ENCODE measurements at places on chromosomes 4 and X.

GRCh38 chr4:128483816-128484215 lies 196.2 kb upstream of the PGRMC2 start:
- no peak for DNase-seq

DNA sequence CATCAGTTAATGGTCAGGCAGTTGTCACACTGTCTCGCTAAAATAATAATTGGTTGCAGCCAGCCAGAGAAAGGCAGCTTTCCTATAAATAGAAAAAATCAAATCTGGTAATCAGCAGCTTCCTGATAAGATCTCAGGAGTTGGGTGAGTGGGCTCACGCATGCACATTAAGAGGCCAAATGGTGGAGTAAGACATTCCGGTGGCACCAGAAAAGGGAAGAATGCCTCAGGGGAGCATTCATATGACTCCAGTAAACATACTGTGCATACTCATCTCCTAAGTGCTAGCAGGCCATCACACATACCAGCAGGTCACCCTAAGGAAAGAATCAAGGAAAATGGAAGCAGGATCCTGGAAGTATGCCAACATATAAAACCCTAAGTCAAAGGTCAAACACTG lies 40.1 kb downstream of the UGT2B15 start:
- DNase-seq = no peak

DNA sequence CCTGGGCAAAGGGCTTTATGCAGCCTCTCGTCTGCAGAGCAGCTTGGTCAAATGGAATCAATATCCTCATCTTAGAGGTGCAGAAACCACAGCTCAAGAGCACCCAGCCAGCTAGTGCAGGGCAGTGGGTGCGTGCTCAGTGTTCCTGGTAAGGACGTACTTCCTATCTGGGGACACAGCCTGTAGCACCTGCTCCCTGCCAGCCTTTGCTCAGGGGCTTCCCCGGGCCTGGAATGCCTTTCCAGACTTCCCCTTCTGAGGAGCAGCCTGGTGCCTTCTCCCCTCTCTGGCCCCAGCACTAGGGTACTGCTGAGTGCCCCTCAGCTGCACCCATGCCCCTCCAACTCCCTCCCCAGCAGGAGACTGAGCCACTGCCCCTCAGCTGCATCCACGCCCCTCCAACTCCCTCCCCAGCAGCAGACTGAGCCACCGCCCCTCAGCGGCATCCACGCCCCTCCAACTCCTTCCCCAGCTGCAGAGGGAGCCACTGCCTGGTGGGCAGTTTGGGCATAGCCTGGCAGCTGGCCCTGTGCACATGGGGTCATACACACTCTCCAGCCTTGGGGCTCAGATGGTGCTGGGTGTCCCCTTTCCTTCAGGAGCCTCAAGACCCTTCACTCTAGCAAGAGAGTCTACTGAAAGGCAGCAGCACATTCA lies 42.2 kb upstream of the AFAP1 start:
- DNase-seq = no peak

DNA sequence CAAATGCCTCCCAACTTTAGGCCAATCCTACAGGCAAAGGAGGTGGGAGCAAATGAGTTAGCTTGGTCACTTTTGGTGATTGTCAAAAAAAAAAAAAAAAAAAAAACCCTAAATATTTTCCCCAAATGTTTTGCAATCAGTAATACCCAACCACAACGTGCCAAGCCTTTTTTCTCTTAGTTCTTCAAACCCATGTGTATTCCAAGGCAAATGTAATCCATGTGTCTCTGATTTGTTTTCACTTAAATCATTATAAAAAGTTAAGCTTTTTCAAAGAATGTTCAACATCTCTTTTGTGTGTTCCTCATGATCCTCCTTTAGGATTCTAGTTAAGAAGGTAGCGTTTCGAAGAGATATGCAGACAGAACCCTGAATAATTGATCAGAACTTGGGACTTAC lies 328.4 kb downstream of the PAPSS1 start:
- DNase-seq = no peak

DNA sequence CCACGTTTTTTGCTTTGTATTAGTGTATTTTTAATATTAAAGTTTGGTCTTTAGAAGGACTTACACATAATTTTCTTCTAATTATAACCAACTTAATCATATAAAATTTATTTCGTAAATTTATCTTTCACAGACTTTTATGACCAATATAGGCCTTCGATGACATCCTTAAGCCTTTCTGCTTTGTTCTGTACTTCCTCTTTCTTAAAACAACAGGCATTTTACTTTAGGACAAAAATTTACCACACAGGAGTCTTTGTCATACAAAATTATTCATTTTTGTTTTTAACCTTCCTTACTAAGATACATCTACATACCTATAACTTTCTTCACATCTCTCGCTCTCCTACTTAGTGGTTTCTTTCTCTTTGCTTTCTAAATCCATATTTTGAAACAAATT lies 56.3 kb downstream of the RGS12 start:
- no peak for DNase-seq

- DNase-seq = no peak
These were observed 58.0 kb downstream of the FGF16 start for GRCh38 chrX:77505227-77505626.

DNA sequence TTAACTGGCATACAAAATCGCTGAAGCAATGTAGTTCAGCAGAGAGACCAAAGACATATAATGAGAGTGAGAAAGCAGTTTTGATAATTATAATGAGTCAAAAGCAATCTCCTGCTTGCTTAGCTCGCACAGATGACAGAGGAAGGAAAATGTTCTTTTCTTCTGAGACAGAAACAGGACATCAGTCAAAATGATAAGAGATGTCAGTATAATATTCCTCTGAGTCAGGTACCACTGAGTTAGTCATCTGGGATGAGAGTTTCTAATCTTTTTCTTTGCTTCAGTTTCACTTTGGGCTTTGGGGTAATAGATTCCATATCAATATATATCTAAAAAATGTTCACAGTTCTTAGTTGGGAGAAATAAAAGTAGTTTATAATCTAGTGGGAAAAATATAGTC lies 387.2 kb downstream of the PCDH7 start:
- DNase-seq = no peak

GRCh38 chr4:67696061-67696460 lies 4.9 kb downstream of the UBA6 start:
- DNase-seq = no peak

DNA sequence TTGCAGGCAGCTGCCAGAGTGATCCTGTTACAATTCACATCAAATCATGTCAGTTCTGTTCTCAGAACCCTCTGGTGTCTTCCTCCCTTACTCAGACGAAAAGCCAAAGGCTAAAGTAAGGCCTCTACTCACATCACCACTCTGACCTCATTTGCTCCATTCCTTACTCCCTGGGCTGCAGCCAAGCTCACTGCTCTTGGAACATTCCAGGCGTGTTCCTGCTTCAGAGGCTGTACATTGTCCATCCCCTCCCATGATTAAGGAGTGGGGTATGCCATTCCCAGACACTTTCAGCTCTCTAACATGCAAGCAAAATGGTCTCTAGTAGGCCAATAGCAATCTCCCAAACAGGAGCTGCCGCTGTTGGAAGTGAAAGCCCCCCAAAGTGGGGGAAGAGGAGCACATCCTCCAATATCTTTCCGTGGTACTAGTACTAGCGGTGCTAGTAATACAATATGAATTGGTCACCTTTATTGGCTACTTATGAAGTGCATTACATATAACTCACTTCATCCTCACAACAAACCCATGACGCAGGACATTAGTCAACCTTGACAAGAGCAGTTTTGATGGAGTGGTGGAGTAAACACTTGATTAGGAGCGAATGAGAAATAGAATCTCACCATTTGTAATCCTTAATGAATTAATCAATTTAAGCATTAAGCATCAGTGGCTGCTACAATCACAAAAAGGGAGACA lies 15.0 kb downstream of the GAB3 start:
- DNase-seq = no peak

- no peak for DNase-seq
These were observed 550.0 kb downstream of the EPHA5 start for GRCh38 chr4:65120287-65120686.

DNA sequence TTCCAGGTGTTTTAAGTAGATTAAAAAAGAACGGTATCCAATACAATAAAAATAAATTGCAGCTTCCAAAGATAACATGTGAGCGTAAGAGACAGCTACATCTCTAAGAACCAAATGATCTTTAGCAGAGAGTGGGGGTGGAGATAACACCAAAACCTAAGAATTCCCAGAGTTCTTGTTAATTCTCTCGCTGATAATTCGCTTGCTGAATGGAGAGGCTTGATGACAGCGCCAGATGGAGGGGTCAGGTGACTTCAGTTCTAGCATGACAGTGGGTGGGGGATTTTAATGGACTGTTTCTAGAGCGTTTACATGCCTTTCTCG lies 2.3 kb downstream of the CLCN4 start:
- DNase-seq = no peak

GRCh38 chr4:139214039-139214534 lies 37.1 kb upstream of the ELF2 start:
- DNase-seq = no peak

DNA sequence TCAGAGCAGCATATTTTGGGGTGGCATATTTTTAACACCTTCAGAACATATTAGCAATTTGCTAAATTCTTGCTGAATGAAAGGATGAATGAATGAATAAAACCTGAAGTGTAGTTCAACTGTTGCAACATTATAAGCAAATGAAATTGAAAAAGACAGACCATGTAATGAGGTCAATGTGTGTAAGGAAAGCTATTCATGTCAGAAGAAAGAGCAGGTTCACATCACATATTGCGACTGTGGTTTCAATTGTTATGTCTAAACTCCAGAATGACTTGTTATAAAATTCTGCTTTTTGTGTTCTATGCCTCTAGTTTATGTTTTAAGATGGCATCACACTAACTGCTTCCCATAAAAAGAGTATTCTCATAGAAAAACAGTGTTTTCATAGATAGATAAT lies 32.9 kb upstream of the DSPP start:
- DNase-seq = no peak

DNA sequence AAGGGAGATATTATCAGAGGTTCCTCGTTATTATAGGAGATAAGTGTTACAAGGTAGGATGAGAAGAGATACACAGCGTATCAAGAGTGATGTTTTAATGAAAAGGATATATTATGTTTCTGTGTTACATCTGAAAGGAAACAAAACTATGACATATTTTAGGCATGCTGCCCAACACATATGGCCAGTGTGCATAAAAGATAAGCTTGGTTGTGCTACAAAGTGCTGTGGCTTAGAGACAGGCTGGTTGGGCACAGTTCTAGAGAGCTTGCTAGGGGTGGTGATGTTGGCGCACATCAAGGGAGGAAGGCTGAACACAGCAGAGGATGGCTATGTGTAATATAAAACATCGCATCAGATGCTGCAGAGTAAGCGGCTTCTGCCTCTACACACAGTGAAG lies 42.4 kb downstream of the TRAM1L1 start:
- no peak for DNase-seq

- DNase-seq = no peak
These were observed 91.6 kb downstream of the ANXA10 start for GRCh38 chr4:168183717-168184571.

All from stimulated activated CD4-positive, alpha-beta T cell treated with anti-CD3 and anti-CD28 coated beads, Interleukin-15, amount 100 ng/mL, for 24 hours (primary cell).